ENCODE measurements at places on chromosomes 5 and 9.

DNA sequence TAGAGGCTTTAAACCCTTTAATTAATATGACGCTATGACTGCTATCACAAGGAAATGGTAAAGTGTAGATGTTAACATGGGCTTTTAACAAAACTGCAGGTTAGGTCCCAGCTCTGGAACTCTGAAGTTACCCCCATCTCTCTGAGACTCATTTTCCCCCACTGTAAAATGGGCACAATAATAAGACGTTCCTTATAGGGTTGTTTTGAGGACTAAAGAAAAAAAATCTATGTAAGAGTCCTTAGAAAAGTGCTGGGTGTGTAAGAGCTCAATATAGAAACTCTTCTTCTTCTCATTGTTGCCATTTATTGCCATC lies 45.8 kb upstream of the STK32A start:
- H3K36me3 ChIP-seq: no peaks in the 10 kb centered on the region
- peaks cover 8% of the 10 kb centered on the region for H3K4me1 ChIP-seq
- DNase-seq: no peak
- no peak overlapping the region for H3K27ac ChIP-seq
- no peak overlapping the region for H3K4me3 ChIP-seq
- H3K27me3 ChIP-seq: no peaks in the 10 kb centered on the region

- H3K27me3 ChIP-seq: no peaks in the 10 kb centered on the region
- no peak overlapping the region for H3K27ac ChIP-seq
- no peak overlapping the region for H3K4me3 ChIP-seq
- no peak for DNase-seq
- no peaks in the 10 kb centered on the region for H3K36me3 ChIP-seq
Measured at GRCh38 chr9:6630502-6631206, 14.9 kb downstream of the GLDC start.

GRCh38 chr9:26779062-26779461 lies 113.5 kb downstream of the CAAP1 start:
- no peak for DNase-seq
- H3K4me1 ChIP-seq: no peaks in the 10 kb centered on the region
- no peak overlapping the region for H3K27ac ChIP-seq
- no peaks in the 10 kb centered on the region for H3K27me3 ChIP-seq
- no peak overlapping the region for H3K4me3 ChIP-seq
- H3K36me3 ChIP-seq: no peaks in the 10 kb centered on the region

DNA sequence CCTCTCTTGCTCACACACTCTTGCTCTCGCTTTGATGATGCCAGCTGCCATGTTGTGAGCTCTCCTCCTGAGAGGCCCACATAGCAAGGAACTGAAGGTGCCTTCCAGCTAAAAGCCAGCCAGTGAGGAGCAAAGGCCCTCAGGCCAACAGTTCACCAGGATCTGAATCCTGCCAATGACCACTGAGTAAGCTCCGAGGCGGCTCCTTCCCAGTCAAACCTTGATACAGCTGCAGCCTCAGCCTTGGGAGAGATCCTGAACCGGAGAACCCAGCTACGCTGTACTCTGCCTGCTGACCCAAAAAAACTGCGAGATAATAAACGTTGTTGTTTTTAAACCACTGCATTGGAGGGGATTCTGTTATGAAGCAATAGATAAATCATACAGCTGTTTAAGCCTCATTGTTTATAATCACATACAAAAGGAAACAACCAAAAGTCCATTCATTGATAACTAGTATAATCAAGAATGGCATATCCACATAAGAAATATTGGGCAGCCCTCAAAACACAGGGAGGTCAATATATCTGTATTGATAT lies 49.0 kb upstream of the IFNK start:
- DNase-seq: no peak
- H3K27ac ChIP-seq: no peak overlapping the region
- H3K27me3 ChIP-seq: no peaks in the 10 kb centered on the region
- H3K4me3 ChIP-seq: no peak overlapping the region
- no peaks in the 10 kb centered on the region for H3K36me3 ChIP-seq

- DNase-seq: peak; percentile 91
- peak overlapping the region; percentile 98 for H3K27ac ChIP-seq
- H3K36me3 ChIP-seq: no peaks in the 10 kb centered on the region
- H3K4me1 ChIP-seq: peaks cover 73% of the 10 kb centered on the region
- H3K27me3 ChIP-seq: no peaks in the 10 kb centered on the region
Measured at GRCh38 chr5:78597974-78598371, 50.6 kb downstream of the LHFPL2 start.

GRCh38 chr9:111661150-111661801 lies at the start of gene GNG10:
GNG10 (plus strand) TSS chr9:111661605; CDS start chr9:111661635, 30 bp downstream.
- peak within 1 kb of the TSS; percentile 58 for H3K27ac ChIP-seq
- H3K27me3 ChIP-seq: no peaks in the 10 kb centered on the region

DNA sequence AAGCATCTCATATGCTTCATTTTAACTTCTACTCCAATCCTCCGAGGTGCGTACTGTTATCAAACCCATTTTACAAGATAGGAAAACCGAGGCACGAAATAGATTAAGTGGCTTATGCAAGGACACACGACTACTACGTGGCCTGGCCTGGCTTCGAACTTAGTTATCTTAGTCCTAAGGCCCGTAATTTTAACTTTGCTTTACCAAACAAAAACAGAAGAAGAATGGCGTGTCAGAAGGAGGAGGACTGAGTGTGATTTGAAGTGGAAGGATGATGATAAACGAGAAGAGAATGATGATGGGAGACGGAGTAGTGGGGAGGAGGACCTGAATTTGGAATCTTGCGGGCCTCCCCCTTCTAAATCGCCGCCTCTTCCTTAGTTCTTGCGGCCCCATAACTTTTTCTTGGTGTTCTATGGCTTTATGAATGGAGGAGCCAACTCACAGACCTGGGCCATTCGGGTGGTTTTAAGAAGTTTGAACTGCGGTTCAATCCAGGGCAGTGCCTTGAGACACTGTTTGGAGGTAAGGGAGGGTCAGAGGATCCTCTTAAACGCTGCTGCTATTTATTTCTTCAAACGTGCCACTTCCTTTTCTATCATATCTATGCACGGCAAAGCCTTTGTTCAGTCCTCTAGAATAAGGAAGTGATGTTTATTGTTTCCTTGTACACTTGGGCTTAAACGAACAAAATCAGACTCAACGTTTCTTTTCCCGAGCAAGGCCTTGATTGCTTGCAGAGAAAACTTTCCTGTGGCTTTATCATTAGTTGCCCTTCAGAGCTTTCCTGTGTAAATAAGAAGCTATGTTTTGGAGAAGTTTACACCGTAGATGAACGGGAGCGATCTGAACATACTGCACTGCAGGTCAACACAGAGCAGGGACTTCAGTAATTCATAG lies 795 bp downstream of the CNOT8 start:
- no peaks in the 10 kb centered on the region for H3K27me3 ChIP-seq
- peak overlapping the region; percentile 94 for H3K4me3 ChIP-seq
- peaks cover 3% of the 10 kb centered on the region for H3K36me3 ChIP-seq
- DNase-seq: no peak
- H3K4me1 ChIP-seq: peaks cover 20% of the 10 kb centered on the region

DNA sequence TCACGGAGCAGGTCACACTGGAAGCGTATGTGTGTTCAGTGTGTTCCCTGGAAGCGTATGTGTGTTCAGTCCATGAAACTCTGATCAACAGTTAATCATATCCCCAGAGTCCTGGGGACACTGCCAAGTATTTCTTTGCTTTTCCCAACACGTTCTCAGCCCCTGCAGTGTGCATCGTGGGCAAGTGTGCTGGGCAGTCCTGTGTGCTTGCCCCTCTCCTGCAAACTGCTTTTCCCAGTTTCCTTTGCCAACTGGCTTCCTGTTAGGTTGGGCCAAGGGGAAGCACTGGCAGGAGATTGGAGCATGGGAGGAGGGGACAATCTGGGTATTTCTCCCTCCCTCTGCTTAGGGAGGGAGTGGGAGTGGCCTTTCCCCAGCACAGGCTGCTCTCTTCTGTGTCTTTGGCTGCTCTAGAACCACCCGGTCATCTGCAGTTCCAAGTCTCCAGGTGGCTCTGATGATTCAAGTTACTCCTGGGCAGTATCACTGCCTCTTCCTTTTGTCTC lies 36.8 kb upstream of the NEK6 start:
- no peak overlapping the region for H3K27ac ChIP-seq
- H3K4me3 ChIP-seq: no peak overlapping the region
- H3K4me1 ChIP-seq: peaks cover 4% of the 10 kb centered on the region
- no peaks in the 10 kb centered on the region for H3K27me3 ChIP-seq
- peak; percentile 45 for DNase-seq
- no peaks in the 10 kb centered on the region for H3K36me3 ChIP-seq

DNA sequence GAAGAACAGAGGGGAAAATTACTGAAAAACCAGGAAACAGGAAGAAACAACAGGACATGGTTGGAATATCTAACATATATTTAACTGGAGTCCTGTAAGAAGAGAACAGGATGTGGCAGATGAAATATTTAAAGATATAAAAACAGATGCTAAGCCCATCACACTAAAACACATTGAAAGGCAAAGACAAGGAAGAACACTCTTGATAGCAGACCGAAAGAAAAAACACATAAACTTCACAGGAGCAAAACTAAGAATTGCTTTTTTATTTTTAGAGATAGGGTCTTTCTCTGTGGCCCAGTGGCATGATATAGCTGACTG lies 324.4 kb upstream of the ARRDC3 start:
- no peak for DNase-seq
- H3K4me1 ChIP-seq: no peaks in the 10 kb centered on the region
- no peaks in the 10 kb centered on the region for H3K36me3 ChIP-seq
- no peak overlapping the region for H3K4me3 ChIP-seq

All from astrocyte (in vitro differentiated cells and primary cell).